A549 treated with GW870086 at 1 μM for 4 hours (cell line): ENCODE measurements at places on chromosomes 5 and 9. TPM values are rescaled to one million over a fixed set of nuclear protein-coding genes. Genes with fewer than 3 reads are reported as not detected.

HMMR gene
- 19.2 to 28.1 TPM (median 24.0 TPM) in 5 replicates for total RNA-seq

FREM1 gene
- not detected in 5 replicates for total RNA-seq

RABEPK gene
- total RNA-seq, result 36.8 to 45.4 TPM (median 41.9 TPM) in 5 replicates

KLF4 gene
- total RNA-seq, result 22.5 to 26.0 TPM (median 25.3 TPM) in 5 replicates

PCDHGA9 gene
- total RNA-seq, result 0.05 to 0.10 TPM (median 0.07 TPM) in 4 of 5 replicates, not detected in the other

NDST1 gene
- total RNA-seq, result 50.4 to 70.1 TPM (median 62.6 TPM) in 5 replicates

FBN2 gene
- total RNA-seq, result 12.1 to 22.0 TPM (median 18.9 TPM) in 5 replicates

DDX4 gene
- total RNA-seq, result not detected in 5 replicates

IRX1 gene
- total RNA-seq, result not detected in 5 replicates

PTPDC1 gene
- 3.1 to 4.4 TPM (median 4.4 TPM) in 5 replicates for total RNA-seq

IL5 gene
- total RNA-seq, result not detected in 5 replicates

ANKRD33B gene
- 10.9 to 13.5 TPM (median 12.9 TPM) in 5 replicates for total RNA-seq

PCDHB10 gene
- total RNA-seq, result 0.05 TPM in 2 of 5 replicates, not detected in the others
